ENCODE measurements at places on chromosomes 2 and 18.

DNA sequence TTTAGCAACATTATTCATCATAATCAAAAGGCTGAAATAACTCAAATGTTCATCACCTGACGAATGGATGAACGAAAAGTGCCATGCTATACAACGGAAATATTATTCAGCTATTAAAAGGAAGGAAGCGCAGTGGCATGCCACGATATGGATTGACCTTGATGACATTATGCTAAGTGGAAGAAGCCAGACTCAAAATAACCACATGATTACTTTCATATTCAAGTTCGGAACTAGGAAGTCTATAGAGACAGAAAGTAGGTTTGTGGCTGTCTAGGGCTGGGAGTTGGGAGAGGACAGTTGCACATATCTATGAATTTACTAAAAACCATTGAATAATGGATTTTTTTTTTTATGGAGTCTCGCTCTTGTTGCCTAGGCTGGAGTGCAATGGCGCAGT lies 13.4 kb upstream of the PDIA6 start:
- DNase-seq, result no peak

DNA sequence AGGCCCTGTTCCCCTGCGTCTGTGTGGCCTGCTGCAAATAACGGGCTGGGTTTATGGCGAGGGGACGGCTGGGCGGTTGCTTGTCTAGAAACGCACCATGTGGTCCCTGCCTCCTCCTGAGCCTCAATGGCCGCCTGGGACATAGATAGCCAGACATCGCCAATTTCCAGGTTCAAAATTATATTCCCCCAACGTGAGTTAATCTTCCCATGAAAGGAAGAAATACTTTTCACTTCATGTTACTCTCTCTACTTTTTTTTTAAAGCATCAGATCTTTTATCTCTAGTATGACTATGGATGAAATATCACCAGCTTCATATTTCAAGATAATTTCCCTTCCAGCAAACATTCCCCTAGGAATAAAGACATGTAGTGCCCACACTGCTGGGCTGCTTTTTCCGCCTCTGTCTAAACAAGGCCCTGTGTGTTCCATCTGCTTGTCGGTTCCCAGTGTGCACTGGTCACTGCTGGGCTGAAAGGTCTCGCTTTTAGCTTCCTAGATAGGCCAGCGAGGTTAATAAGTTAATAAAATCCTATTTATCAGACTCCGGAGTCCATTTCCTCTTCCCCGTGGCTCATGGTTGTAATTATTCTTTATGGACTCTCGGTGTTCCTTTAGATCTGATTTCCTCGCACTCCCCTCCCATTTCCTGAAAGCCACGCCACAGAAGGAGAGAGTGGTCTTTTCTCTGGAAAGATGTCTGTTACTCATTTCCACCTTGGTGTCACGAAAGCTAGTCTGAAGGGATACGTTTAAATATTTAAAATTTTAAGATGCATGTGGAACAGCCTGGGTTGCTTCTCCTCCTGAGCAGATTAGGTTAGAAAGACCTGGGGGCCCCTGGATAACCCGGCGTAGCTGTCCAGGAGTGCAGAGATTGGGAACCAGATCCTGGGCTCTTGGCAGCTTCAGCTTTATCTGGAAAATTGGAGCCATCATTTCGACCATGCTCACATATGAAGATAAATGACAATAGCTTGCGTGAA lies 196.6 kb upstream of the COPS8 start:
- no peak for DNase-seq

DNA sequence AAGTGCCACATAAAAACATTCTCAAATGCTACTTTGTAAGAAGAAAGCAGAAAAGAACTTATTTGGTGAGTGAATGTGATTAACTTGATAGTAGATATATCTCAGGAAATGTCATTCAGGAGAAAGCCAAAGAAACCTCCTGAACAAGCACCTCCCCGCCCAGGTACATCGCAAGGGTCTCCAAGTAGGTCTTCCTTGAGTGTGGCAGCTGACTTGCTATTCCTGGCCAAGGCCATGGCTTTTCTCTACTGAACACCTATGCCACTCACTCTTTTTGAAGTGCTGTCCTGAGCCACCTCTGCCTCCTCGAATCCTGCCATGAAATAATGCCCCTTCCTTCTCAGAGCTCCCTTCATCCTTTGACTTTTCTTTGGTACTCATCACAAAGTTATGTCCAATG lies 54.0 kb downstream of the NDUFA10 start:
- DNase-seq, result no peak

- DNase-seq, result no peak
Observed at GRCh38 chr2:225122583-225123486, 80.6 kb upstream of the DOCK10 start.

DNA sequence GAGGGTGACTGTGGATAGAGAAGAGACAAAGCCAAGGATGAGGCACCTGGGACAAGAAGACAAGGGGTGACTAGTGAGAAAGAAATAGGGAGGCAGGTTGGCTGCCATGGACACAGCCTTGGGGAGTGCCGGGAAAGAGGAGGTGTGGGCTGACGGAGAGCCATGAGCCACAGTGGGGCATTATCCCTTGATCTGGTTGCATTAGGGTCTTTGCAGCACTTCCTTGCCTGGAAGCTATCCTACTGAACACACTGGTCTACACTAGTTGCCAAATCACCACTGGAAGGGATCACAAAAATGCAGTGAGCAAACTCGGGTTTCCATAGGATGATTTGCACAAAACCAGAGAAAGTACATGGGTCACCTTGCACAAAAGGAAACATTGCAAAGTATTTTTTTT lies 27.7 kb upstream of the ASB18 start:
- DNase-seq, result no peak

GRCh38 chr2:141513853-141514252 lies 617.0 kb downstream of the LRP1B start:
- no peak for DNase-seq

Data from left forelimb (tissue), 1 donor.